ENCODE measurements at places on chromosomes 2 and 18.

DNA sequence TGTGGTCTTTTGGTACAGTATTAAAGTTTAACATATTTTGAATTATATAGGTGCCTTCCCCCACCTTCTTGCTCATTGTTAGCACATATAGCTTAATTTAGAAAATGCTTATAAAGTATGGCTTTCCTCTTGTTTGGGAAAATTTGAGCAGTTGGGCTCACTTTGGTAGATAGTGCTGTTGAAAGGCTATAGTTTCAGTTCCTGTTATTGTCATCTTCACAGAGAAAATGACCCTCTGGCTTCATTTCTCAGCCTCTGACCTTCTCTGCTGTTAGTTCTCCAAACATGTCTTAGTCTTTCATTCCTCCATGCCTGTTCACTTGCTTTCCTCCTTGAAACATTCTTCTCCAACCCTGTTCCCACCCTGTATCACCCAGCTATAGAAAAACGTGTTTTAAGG, 200.6 kb downstream of the WDR7 start:
- no peak for DNase-seq

DNA sequence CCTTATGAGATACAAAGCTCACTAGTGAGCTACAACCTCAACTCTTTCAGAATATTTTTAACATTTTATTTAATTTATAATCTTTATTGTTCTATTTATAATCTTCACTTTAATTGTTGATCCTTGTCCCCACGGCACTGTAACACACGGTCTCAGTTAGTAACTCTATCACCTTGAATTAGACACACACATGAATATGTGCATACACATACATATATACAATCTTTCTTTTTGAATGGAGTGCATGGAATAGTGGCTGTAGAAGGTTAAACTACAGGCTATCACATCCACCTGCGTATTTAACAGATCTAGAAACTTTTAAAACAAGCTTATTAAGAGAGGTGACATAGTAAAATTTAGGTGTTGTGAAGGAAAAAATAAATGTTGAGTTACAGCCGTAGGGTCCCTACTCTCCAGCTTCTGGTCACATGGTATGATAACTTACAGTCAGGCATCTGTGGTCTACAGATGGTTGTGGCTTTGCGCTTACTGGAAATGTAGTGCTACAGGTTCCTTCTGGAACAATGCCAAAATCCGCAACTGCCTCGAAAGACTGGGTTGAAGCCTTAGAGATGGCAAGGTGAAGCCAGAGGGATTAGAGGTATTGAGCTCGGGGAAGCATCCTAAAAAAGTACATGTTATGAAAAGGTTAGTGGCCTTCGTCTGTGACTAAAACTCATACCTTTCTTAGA, 1324.1 kb upstream of the SLC39A10 start:
- DNase-seq, result no peak

DNA sequence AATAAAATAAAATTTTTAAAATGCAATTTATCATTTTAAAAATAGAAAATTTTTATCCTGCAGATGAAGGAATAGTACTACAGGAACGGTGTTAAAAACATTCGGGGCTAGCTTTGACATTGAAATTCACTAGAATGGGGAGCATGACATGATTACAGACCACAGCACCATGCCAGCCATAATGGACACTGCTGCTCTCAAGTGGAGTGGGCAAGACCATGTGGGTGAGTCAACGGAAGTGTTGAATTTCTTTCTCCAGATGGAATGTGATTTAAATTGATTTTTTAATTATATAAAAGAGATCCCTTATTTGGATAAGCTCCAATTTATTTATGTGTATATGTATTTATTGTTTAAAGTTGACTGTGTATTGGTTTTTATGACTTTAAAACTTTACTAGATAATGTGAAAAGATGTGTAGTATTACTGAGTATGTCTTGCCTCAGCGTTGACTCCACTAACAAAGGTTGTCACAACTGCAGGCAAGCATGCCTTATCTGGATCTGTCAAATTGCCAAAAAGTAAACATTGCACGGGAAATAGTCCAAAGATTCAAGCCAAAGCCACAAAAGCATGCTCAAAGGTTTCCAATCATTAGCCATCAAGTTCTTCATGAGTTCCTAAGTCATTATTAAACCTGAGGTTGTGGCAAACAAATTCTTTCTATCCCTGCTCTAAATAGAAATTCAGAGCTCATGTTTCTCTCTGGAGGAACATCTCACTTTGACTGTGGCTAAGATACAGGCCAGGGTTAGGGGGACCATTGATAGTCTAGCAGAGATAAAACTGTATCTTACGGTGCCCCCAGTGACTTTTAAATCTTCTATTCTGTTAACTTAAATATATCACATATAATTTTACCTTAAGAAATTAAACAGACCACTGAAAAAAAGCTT, 536.9 kb downstream of the TMX3 start:
- no peak for DNase-seq

GRCh38 chr2:55169915-55170314, 62.2 kb downstream of the CLHC1 start:
- DNase-seq, result no peak

DNA sequence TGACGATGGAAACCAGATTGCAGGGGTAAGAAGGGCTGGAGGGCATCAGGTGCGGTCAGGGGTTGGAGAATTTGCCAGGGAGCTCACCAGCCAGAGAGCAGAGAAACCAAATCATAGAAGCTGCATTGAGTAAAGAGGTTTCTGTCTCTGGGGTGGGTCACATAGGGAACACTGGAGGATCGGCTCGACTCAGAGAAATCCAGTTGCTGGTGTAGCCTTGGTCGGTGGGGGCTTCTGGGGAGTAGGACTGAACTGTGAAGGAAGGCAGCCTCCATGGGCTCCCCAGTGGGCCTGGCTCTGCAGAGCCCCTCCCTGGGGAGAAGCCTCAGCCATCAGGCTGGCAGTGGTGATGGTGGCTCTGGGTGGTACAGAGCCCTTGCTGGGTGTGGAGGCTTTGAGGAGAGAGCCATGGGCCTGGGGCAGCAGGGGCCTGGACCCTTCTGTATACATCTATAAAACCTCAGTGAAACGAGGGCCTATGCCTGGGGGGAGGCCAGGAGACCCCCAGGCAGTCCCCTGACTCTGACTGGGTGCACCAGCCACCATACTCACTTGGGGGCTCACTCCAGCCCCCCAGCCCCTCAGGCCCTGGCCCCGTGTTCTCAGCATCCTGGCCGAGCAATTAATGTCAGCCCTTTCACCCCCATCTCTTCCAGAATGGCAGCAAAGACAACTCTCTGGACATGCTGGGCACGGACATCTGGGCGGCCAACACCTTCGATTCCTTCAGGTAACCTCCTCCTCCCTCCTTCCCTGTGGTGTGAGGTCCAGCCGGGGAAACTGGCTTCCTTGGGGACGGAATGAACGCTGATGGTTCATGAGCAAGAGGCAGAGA, 124.5 kb downstream of the CTIF start:
- DNase-seq, result no peak

- no peak for DNase-seq
Measured at GRCh38 chr2:893311-893710, 57.3 kb upstream of the SNTG2 start.

GRCh38 chr18:9824952-9825371, 60.8 kb upstream of the TXNDC2 start:
- DNase-seq, result no peak

GRCh38 chr18:35713545-35713944, 132.0 kb downstream of the GALNT1 start:
- DNase-seq, result no peak

- DNase-seq, result no peak
Measured at GRCh38 chr18:58522132-58522531, 106.8 kb downstream of the ALPK2 start.

- DNase-seq, result no peak
Measured at GRCh38 chr18:62486290-62486964, 36.4 kb upstream of the ZCCHC2 start.

DNA sequence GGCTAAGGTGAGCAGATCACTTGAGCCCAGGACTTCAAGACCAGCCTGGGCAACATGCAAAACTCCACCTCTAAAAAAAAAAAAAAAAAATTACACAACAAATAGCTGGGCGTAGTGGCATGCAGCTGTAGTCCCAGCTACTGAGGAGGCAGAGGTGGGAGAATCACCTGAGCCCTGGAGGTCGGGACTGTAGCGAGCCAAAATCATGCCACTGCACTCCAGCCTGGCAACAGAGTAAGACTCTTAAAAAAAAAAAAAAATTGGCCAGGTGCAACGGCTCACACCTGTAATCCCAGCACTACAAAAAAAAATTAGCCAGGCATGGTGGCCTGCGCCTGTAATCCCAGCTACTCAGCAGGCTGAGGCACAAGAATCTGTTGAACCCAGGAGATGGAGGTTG, 7.3 kb downstream of the STARD7 start:
- no peak for DNase-seq

- DNase-seq, result no peak
Measured at GRCh38 chr18:28126768-28127167, 50.2 kb downstream of the CDH2 start.

GRCh38 chr2:111923276-111923804, 24.9 kb downstream of the MERTK start:
- no peak for DNase-seq

GRCh38 chr2:181121996-181122395, 141.6 kb downstream of the UBE2E3 start:
- no peak for DNase-seq

GRCh38 chr18:74311000-74311399, 4.6 kb upstream of the C18orf63 start:
- DNase-seq, result no peak

DNA sequence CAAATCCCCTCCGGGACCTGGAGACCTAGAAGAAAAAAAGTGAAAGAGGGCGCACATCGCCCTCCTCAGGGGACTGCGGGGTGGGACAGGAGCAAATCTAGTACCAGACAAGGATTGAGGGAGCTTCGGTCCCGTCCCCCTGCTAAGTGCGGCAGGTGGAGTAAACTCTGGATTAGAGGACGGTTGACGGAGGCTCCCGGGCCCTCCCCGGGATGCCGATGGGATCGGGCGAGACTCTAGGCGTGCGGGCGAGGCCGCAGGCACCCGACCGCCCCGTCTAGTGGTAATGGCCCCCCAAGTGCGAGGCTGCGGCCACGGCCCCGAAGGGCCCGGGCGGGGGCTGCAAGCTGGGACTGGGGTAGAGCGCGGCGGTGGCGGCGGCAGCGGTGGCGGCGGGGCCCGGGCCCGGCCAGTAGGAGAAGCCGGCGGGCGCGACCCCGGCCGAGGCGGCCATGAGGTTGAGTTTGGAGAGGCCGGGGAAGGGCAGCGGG, 3.5 kb downstream of the FEV start:
- DNase-seq, result no peak

DNA sequence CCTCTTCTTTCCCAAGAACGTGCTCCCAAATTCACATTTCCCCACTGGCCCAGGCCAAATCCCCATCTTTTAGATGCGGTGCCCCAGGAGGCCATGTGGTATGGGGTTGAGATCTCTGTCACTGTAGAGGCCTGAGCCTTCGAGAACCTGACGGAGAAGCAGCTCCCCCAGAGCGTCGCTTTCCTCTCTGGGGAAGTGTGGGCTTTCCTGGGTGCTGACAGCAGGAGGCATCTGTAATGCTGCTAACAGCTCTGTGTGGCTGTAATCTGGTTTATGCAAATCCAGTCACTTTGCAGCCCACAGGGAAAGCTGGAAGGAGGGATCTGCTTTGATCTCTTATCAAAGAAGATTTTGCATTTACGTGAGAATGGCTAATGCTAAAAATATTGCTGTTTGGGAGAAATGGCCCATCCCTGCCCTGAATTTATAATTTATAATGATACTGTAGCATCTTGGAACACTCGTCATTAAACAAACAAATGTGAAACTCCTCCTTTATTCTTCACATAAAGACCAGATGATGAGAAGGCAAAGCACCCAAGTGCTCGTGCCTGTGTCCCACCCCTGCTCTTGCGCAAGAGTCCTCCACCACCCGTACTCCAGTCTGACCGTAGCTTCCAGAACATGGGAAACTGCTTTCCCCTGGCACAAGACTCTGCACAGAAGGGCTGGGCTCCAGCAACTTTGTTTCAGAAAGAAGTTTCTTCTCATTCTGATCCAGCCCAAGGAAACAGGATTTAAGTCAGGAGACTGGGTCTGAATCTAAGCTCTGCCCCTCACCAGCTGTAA, 109.9 kb upstream of the EPC2 start:
- no peak for DNase-seq

GRCh38 chr2:61456070-61456745, 14.7 kb downstream of the USP34 start:
- no peak for DNase-seq

- no peak for DNase-seq
Measured at GRCh38 chr2:158746488-158746887, 48.6 kb upstream of the DAPL1 start.

DNA sequence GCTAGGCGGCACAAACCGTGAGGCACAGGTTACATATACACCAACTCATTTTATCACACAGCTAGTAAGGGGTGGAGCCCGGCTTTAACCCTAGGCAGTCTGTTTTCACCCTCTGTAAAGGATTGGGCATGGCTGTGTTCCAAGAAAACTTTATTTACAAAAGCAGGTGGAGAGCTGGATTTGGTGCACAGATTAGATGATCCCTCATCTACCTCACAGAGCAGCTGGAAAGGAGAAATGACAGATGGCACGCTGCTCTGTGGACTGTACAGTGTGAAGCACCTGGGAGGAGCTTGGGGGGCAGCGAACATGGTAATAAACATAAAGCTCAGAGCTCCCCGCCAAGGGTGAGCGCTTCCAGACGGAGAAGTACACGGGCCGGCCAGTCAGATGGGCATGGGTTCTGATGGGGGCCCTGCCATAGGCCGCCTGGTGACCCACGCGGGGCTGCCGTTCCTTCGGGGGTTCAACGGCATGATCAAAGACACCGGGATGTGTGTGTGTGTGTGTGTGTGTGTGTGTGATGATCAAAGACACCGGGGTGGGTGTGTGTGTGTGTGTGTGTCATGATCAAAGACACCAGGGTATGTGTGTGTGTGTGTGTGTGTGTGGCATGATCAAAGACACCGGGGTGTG, 862 bp upstream of the TMEM177 start:
- DNase-seq, result peak; percentile 23

GRCh38 chr2:68330691-68331090, 10.9 kb upstream of the CNRIP1 start:
- DNase-seq, result no peak

DNA sequence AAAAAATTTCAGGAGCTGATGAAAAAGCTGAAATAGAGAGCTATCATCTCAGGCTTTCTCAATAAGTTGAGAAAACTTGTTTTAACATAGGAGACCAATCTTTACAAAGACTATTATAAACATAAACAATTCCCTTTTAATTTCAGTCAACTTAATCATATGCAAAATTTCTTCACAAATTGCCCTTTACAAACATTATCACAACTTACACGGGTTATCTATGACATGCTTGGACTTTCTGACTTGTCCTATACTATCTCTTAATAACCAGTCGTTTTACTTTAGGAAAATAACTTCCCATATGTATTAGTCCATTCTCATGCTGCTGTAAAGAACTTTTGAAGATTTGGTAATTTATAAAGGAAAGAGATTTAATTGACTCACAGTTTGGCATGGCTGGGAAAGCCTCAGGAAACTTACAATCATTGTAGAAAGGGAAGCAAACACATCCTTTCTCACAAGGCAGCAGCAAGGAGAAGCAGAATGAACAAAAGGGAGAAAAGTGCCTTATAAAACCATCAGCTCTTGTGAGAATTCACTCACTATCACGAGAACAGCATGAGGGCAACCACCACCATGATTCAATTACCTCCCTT, 1583.7 kb upstream of the CELF4 start:
- no peak for DNase-seq

GRCh38 chr2:70916291-70916690, 19.4 kb upstream of the ATP6V1B1 start:
- no peak for DNase-seq

GRCh38 chr2:96541398-96542152, 5.0 kb downstream of the ARID5A start:
- no peak for DNase-seq

All from stimulated activated naive CD4-positive, alpha-beta T cell treated with Interleukin-2 at 50 U/mL for 16 hours (primary cell).